Fibroblast of villous mesenchyme (primary cell): ENCODE measurements at places on chromosomes 12 and 14. TPM values are rescaled to one million over a fixed set of nuclear protein-coding genes. Genes with fewer than 3 reads are reported as not detected.

The GNB3 gene
- total RNA-seq: 1.7 and 3.9 TPM in 2 replicates

The TSPAN8 gene
- 0.43 TPM in 1 of 2 replicates, not detected in the other for total RNA-seq

DNA sequence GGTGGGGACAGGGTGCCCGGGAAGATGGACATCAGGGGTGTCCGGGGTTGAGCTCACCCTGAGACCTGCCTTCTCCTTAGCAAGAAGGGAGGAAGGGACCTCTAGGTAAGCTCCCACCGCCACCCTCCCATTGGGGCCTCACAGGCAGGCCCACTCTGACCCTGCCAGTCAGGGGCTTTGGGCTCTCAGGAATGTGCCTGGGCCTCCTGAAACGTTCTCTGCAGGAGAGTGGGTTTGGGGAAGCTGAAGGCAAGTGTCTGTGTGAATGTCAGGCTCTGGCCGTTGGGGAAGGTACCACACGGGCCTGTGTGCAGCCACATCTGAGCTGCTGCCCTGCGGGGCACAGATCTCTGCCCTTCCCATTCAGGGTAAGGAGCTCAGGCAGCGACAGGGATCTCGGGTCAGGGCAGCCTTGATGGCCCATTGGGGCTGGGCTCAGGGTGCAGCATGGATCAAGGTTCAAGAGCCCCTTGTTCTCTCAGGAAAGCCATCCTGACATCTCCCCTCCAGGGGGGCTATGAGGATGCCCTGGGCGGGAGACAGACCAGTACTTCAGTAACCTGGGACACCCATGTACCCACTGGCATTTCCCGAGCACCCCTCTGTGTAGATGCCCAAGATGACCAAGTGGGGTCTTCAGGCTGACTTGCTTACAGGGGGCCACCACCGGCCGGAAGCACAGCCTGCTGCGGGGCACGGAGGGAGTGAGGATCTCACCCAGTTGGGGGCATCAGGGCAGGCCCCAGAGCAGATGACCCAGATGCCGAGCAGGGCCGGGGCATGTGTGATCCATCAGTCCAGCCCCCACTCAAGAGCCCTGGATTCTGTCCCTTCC, 29.7 kb downstream of the FAM222A start:
- no peak for DNase-seq

The HOXC9 gene
- 0.86 and 7.4 TPM in 2 replicates for total RNA-seq

- DNase-seq: no peak
These were observed 30.8 kb upstream of the RIN3 start for GRCh38 chr14:92482621-92483319.
